ENCODE measurements at places on chromosomes 5 and 9.

- DNase-seq: no peak
Observed at GRCh38 chr5:9198394-9198793, 347.5 kb downstream of the SEMA5A start.

- no peak for DNase-seq
Observed at GRCh38 chr5:60630179-60630578, 69.8 kb downstream of the DEPDC1B start.

GRCh38 chr5:75053304-75054133 is 1.2 kb upstream of the GCNT4 start:
- no peak for DNase-seq

DNA sequence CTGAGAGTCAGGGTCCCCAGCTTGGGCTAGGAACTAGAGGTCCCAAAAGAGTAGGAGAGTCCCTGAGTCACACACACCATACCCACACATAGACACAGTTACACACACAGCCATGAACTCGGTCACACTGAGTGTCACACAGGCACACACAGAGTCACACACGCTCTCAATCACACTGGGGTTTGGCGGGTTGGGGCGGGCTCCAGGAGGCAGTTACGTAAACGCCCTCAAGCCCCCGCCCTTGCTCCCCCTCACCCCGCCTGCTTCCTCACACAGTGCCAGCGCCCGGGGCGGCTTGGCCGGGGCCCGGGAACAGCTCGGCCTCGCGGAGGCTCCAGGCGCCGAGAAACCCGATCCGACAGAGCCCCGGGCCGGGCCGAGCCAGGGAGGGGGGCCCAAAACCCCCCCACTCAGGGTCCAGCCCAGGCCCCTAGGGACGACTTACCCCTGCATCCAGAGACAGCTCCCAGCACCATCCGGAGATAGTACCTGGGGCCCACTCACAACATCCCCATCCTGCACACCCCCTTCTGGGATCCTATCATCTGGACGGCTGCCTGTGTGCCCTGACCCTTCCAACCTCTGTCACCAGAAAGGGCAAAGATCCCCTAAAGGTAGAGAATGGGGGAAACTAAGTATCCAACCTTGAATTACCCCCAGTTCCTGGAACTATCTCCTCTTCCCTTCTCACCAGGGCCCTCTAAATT is 3.5 kb upstream of the CNTFR start:
- peak; percentile 54 for DNase-seq

DNA sequence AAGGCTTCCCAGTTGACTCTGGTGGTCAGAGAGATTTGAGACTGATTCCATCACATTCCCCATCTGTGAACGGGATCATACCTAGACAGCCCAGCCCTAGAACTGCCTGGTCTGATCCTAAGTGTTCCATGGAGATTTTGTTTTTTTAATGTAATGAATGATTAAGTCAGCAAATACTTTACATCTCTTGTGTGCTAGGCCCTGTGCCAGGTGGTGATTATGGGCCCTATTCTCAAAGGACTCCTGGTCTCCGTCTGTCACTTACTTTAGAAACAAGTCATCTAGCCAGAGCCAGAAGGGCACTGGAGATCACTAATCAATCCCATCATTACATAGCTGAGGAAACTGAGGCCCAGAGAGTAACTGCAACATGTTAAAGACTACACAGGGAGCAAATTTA is 1.1 kb upstream of the GPX3 start:
- no peak for DNase-seq

- DNase-seq: no peak
Observed at GRCh38 chr9:104817437-104817836, 53.5 kb downstream of the NIPSNAP3B start.

DNA sequence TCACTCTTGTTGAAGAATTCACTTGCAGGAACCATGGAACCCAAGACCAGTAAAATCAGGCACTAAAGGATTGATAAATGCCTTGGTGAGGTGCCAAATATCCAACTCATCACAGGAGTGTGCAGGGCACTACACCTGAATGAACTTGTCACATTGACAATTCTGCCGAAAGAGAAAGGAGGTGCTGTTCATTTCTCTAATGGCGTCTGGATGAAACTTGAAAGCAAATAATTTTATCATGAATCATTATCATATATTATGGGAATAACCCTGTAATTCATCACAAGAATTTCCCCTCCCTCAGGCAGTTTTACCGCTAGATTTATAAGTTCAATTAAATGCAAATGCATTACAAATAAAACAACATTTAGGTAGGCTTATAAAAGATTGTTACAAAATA is 360.0 kb downstream of the GLIS3 start:
- DNase-seq: no peak

GRCh38 chr5:148887123-148887881 is 60.9 kb downstream of the ADRB2 start:
- DNase-seq: no peak

GRCh38 chr5:79578876-79579275 is 33.4 kb upstream of the TENT2 start:
- no peak for DNase-seq

- DNase-seq: no peak
Observed at GRCh38 chr9:83675466-83675865, 32.3 kb downstream of the UBQLN1 start.

DNA sequence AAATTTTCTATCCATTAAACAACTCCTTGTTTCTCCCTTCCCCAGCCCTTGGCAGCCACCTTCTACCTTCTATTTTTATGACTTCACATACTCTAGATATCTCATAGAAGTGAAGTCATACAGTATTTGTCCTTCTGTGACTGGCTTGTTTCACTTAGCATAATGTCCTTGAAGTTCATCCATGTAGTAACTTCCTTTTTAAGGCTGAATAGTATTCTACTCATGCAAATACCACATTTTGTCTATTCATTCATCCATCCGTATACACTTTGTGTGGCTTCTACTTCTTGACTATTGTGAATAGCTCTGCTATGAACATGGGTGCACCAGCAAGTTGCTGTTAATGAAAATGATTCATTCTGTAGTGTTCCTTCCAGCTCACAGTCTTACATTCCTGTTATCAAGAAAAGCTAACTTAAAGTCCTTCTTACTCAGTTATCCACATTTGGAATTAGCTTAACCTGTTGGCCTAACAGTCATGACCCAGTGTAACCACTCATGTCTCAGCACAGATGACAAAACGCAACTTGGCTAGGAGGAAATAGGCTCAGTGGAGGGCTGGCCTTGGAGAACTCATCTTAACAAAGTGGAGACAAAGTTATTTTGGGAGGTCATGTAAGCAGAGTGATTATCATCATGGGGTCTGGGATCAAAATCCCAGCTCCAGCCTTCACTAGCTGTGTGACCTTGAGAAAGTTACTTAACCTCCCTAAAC is 129.7 kb upstream of the MAP3K1 start:
- DNase-seq: no peak

DNA sequence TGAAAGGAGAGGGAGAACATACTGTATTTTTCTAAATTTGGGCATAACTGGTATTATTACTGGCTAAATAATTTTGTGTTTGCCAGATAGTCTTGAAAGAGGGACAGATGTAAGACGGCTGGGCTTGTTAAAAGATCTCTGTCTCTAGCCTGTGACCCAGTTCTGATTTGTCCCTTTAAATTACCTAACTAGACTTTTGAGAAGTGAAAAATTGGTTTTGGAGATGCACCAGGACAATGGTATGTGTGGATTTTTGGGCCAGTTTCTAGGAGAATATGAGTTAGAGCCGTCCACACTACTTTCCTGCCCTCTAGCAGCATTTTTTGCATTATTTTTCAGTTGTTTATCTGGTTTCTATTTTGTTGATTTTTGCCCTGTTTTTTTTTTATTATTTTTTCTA is 33.5 kb downstream of the LNPEP start:
- no peak for DNase-seq

GRCh38 chr9:26361010-26361409 is 531.6 kb downstream of the CAAP1 start:
- DNase-seq: no peak

DNA sequence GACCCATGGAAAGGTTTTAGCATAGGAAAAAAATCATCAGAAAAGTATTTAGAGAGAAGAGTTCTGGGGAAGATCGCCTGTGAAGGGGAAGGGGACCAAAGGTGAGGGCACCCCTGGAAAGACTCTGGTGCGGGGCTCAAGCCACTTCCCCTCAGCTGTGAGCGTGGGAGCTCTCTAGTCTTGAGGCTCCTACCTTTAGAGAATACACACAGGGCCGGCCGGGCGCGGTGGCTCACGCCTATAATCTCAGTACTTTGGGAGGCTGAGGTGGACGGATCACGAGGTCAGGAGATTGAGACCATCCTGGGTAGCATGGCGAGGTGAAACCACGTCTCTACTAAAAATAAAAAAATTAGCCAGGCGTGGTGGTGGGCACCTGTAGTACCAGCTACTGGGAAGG is 6.9 kb downstream of the TRIM41 start:
- DNase-seq: no peak

DNA sequence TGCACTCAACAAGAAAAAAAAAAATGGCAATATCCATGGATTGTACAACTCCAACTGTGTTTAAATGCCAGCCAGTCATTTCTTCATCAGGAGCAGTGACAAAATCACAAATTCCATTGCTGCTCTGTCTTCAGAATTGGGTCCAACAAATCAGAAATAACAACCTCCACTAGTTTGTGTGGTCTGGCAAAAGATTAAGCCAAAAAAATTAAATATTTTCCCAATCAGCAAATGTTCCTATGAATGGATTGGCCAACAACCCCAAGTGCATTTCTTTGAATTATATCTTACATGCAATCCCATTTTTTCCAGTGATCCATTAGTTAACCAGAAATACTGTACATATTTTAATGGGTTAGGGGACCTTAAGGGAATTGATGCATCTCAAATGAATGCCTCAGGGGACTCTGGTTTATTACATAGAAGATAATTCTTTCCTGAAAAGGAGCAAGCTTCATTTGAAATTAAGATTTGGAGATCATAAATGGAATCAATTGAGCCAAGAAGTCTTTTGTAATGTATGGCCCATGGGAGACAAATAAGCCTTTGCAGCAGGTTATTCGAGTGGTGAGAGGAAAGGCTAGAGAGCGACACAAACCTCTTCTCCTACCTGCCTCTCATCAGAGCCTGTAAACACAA is 131.8 kb downstream of the TLE1 start:
- DNase-seq: no peak

GRCh38 chr5:121872856-121873255 is 21.2 kb downstream of the FTMT start:
- DNase-seq: no peak

DNA sequence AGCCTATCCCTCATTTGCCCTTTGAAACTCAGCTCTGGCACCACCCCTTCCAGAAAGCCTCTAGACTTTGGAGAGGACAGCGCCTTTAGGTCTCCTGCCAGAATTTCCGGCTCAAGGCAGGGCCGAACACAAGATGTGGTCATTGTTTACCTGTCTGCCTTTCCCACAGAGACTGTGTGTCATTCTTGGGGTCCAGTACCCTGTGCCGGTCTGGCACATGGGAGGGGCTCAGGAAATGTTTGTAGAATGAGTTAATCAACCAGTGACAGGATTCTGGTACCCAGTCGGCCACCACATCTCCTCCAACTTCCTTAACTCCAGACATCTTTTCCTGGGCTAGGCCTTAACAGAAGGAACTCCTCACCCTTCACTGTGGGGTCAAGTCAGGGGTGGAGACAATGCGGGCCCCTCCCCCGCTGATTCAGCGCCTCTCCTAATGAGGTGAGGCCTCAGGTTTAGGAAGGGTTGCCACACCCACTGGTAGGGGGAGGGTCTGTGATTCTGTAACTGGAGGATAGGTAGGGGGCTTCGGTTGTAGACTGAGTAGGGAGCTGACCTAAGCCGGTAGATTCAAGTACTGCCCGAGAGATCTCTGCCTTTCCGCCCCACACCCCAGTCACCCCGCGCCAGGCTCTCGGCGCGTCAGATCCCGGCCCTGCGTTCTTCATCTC is 29.3 kb downstream of the PCDH1 start:
- no peak for DNase-seq

- DNase-seq: no peak
Observed at GRCh38 chr9:115930472-115930871, 223.1 kb upstream of the PAPPA start.

- peak; percentile 66 for DNase-seq
Observed at GRCh38 chr5:77957-78804, 13.8 kb upstream of the PLEKHG4B start.

DNA sequence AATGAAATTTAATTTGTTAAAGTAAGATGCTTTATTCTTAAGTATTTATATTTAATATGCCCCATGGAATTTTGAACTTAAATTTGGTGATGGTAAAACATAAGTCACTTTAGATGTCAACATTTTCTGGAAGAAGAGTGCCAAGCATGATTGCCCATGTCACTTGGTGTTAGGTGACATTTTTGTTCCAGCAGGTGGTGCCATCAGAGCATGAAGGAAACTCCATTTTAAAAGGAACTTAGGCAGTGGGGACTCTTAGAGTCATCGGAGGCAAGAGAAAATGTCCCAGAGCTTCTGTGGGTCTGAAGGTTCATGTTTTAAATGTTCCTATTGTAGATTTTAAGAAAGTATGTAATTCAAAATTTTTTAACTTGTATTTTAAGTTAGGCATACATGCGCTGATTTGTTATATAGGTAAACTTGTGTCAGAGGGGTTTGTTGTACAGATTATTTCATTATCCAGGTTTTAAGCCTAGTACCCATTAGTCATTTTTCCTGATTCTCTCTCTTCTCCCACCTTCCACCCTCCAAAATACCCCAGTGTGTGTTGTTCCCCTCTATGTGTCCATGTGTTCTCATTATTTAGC is 789.3 kb downstream of the SEMA5A start:
- peak; percentile 53 for DNase-seq

- no peak for DNase-seq
Observed at GRCh38 chr5:150448952-150449516, 505 bp downstream of the RPS14 start.

GRCh38 chr5:124729720-124730359 is 16.6 kb downstream of the ZNF608 start:
- DNase-seq: no peak

DNA sequence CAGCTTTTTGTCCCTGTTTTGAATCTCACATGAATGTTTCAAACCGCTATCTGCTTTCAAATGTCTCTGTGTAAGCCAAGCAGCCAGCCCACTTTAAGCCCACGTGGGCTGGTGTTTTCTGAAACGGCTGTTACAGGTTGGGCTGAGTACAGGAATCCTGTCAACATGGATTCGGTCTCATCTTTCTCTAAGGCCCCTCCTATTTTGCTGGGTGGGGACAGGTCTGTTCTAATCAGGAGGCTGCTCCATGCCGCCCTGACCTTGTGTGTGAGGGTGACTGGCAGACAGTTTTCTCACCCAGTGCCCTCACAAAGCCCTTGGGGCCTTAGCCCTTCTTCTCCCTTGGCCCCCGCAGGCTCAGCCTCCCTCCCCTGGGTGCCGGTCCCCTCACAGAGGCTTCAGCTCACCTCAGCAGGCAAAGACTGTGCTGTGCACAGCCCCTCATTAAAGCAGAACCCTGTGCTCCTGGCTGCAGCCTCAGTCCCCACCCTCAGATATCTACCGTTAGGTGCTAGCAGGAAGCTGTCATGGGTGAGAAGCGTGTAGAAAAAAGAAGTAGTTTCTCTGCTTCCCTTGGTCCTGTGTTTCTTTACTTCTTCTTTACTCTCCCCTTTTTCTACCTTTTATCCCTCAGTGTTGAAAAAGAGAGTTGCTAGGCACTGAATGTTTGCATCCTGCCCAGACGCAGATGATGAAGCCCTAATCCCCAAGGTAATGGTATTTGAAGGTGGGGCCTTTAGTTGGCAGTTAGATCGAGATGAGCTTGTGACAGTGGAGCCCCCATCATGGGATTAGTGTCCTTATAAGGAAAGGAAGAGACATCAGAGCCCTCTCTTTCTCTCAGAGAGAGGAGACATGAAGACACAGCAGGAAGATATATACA is 205.7 kb downstream of the ADAMTS12 start:
- DNase-seq: no peak

GRCh38 chr5:138303372-138303771 is 28.2 kb downstream of the CDC25C start:
- DNase-seq: no peak
